ENCODE measurements at places on chromosomes 2 and 18.

DNA sequence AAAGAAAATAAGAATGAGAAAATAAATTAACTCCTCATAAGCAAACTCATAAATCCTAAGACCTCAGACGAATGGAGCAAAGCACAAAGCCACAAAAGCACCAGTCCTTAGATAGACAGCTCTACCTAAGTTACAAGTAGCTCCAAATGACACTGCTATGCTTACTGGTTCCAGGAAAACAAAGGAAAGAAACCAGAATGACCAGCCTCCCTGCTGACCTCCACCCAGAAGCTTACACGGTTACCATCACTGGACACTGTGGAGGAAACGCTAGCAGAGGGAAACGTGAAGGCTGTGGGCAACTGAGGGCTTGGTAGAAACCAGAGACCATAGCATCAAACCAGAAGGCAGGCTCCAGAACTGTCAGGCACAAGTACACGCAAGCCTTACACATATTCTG lies 67.8 kb downstream of the STK39 start:
- DNase-seq, result no peak

DNA sequence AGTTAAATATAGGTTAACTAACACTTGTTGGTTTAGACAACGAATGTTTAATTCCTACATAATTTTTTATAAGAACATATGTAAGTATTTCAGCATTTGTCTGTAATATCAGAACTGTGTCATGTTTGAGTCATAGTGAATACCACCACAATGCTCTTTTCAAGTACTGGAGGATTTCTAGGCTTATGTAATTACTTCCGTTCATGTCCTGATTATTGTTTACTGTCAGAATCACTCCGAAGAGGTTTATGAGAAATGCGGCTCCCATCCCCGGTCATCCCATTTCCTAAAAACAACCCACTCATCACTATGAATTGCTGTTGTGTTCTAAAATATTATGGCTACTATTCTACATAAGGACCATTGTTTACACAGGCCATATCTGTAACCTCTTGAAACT lies 45.1 kb downstream of the CDH19 start:
- no peak for DNase-seq

- DNase-seq, result no peak
Observed at GRCh38 chr18:24530630-24531111, 70.2 kb downstream of the HRH4 start.

GRCh38 chr2:143528021-143528420 lies 398.8 kb downstream of the ARHGAP15 start:
- no peak for DNase-seq

- DNase-seq, result no peak
Observed at GRCh38 chr2:11160731-11161455, 5.6 kb downstream of the SLC66A3 start.

DNA sequence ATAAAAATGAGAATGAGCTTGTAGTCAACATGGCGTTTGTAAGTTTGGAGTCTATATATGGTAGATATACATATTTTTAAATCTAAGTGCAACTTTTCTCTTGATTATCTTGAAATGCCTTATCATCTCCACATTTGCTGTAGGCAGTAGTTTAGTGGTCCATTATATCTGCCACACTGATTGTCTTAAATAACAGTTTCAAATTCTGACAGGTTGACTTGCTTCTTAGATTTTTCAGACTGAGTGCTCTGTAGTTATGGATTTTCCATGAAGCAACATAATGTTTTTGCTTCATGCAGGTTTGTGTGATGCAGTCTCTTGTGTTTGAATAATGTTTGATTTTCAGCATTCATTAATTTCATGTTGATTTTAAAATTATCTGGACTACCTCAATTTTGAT lies 12.3 kb downstream of the PARD3B start:
- no peak for DNase-seq

GRCh38 chr18:29172756-29173067 lies 995.8 kb upstream of the CDH2 start:
- DNase-seq, result no peak

DNA sequence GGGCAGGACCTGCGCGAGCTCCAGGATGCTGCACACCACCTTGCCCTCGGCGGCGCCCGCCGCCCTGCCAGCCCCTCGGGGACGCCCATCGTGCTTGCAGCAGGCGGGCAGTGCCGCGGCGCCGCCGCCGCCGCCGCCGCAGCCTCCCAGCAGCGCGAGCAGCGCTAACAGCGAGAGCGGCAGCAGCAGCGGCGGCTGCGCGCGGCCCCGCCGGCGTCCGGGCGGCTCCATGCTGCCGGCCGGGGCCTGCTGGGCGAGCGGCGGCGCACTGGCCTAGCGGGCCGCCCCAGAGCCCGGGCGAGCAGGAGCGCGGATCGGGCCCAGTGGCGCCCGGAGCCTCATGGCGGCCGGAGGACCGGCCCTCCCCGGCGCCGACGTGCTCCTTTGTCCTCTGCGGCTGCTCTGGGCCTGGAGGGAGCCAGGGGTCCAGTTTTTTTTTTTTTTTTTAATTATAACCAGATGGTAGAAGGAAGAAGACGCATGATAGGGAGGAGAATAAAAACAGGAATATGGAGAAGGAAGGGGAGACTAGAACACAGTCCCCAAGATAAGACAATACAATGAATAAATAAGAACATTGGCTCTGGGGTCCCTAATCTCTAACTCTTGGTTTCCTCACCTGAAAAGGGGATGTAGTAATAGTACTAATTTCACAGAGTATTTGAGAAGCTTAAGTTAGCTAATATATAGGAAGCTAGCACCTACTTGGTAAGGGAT lies 17.1 kb upstream of the ANKRD62 start:
- DNase-seq, result peak; percentile 52

- DNase-seq, result no peak
Observed at GRCh38 chr2:42923580-42924417, 131.4 kb upstream of the HAAO start.

DNA sequence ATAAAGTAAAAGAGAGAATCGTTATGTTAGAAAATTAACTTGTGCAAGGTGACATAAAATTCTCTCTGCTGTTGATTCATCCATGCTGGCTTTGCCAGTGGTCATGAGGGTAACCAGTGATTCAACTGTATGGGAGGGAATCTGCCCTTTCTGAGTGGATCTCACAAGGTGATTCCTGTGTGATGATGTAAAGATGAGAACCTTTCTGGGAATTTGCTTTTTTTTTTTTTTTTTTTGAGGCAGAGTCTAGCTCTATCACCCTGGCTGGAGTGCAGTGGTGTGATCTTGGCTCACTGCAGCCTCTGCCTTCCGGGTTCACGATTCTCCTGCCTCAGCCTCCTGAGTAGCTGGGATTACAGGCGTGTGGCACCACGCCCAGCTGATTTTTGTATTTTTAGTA lies 23.3 kb downstream of the RAB31 start:
- DNase-seq, result no peak

- no peak for DNase-seq
Observed at GRCh38 chr2:51350100-51350499, 318.2 kb upstream of the NRXN1 start.

DNA sequence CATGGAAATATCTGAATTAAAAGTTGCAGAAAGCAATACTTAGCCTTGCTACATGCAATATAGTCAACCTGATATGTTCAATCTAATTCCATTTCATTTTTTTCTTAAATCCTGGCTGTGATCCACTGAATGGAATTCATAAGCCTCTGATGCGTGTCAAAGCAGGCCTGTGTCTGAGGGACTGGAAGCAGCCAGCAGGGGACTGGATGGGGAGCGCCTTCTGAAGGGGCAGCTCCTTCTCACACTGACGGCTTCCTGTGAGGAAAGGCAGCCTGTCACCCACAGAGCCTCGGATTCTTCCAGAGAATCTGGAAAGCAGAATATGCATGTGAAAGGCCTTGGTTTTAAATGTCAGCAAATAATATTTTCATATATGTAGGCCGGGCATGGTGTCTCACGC lies 73.5 kb downstream of the KCNF1 start:
- no peak for DNase-seq

GRCh38 chr2:223889229-223889628 lies 51.8 kb upstream of the AP1S3 start:
- no peak for DNase-seq

DNA sequence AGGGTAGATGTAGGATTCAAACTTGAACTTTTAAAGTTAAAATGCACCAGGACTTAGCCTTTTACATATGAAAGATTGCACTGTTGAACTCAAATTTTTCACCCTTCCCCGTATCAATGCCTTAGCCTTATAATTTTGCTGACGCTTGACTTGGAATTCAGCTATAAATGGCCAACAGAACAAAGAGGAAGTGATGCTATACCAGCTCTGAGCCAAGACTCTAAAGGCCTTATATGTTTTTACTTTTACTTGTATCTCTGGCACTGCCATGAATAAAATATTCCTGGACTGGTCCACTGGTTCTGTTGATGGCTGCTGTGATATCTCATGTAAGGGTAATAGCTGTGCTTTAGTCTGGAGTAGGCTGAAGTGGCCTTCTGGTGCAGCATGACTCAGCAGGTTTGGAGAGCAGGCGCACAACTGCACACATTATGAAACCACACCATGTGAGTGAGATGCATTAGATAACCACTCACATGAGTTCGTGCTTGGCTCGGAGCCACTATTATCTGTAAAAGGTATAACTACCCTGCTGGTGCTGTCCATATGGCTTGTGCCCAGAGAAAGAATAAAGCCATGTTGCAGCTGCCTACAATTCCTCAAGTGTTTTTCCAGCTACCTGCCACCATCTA lies 8.4 kb upstream of the IER3IP1 start:
- DNase-seq, result no peak

- no peak for DNase-seq
Observed at GRCh38 chr2:187435078-187435477, 13.0 kb downstream of the CALCRL start.

- no peak for DNase-seq
Observed at GRCh38 chr2:37436323-37436722, 91.9 kb downstream of the QPCT start.

DNA sequence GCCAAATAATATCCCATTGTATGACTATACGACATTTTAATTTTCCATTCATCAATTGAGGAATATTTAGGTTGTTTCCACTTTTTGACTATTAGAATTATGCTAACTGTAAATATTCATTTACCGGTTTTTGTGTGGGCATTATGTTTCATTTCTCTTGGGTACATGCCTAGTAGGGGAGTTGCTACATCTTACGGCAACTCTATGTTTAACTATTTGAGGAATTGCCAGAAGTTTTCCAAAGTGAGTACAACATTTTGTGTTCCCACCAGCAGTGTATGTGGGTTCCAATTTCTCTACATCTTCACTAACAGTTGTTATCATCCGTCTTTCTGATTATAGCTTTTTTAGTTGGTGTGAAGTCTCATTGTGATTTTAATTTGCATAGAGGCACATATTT lies 1.6 kb upstream of the KDSR start:
- DNase-seq, result no peak

- DNase-seq, result no peak
Observed at GRCh38 chr2:175057078-175057685, 52.0 kb upstream of the CHN1 start.

GRCh38 chr2:165361514-165361913 lies 108.0 kb upstream of the CSRNP3 start:
- no peak for DNase-seq

- DNase-seq, result peak; percentile 40
Observed at GRCh38 chr2:105797298-105797819, 52.6 kb downstream of the NCK2 start.

- no peak for DNase-seq
Observed at GRCh38 chr2:180314086-180314485, 307.0 kb upstream of the CWC22 start.

- DNase-seq, result no peak
Observed at GRCh38 chr18:41396211-41396610, 558.8 kb upstream of the PIK3C3 start.

DNA sequence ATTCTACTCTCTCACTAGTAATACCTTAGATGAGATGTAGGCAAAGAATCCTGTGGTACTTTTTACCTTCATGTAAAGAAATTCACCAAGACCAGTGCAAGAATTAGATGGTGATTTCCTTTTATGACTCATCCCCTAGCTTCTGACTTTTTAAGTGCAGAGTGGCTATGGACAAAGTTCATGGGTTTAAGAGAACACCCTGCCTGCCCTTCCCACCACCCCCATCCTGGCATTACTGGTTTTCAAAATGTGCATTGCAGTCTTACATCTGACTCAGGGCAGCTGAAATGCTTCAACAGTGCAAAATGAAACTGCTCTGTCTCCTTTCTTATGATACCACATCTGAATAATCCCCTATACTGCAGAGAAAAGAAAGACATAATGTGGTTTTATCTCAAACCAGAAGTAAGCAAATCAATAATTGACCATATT lies 22.6 kb downstream of the MAIP1 start:
- no peak for DNase-seq

DNA sequence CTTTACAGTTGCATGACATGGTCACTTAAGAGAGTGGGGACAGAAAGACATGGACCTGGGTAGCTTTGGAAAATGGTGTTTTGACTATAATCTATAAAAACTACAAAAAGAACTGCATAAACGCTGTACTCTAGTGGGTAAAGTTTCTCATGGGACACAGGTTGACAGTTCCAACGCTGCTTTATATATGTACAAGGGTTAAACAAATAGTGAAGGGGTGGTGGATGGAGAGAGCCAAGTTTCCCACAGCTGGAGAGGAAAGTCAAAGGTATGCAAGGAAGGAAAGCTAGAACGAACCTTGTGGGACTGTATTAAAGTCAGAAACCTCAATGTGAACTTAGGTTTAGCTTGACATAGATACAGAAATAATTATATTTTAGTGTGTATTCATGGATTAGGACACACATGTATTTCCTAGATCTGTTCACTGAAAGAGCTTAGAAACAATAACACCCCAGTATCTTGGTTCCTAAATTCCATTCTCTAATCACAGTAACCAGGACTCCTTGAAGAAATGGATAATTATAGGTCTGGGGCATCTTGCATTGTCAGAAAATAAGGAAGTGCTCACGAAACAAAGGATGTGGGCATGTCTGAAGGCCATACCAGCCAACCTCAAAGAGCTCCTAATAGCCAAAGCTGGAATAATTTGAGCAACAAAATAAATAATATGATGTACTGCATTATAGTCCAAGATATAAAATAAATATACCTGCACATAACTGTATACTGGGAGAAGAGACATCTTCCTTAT lies 28.8 kb downstream of the TANC1 start:
- no peak for DNase-seq
